Esophagus squamous epithelium (tissue), 5 donors: ENCODE measurements at places on chromosomes 6 and 20. TPM values are rescaled to one million over a fixed set of nuclear protein-coding genes. Genes with fewer than 3 reads are reported as not detected.
A peak's percentile ranks its signal among the peaks of the same experiment; 100 is the strongest.

Gene DNMT3B
- total RNA-seq: 0.76 TPM

Gene EPM2A
- 2.4 TPM for total RNA-seq

Gene GCNT2
- 6.9 TPM for total RNA-seq

GRCh38 chr6:25341203-25341552, 62.0 kb downstream of the CARMIL1 start:
- no peak for DNase-seq
- no peak overlapping the region for H3K27ac ChIP-seq
- no peaks in the 10 kb centered on the region for H3K4me1 ChIP-seq
- no peak overlapping the region for H3K4me3 ChIP-seq

Gene PCIF1
- total RNA-seq: 18.5 TPM

DNA sequence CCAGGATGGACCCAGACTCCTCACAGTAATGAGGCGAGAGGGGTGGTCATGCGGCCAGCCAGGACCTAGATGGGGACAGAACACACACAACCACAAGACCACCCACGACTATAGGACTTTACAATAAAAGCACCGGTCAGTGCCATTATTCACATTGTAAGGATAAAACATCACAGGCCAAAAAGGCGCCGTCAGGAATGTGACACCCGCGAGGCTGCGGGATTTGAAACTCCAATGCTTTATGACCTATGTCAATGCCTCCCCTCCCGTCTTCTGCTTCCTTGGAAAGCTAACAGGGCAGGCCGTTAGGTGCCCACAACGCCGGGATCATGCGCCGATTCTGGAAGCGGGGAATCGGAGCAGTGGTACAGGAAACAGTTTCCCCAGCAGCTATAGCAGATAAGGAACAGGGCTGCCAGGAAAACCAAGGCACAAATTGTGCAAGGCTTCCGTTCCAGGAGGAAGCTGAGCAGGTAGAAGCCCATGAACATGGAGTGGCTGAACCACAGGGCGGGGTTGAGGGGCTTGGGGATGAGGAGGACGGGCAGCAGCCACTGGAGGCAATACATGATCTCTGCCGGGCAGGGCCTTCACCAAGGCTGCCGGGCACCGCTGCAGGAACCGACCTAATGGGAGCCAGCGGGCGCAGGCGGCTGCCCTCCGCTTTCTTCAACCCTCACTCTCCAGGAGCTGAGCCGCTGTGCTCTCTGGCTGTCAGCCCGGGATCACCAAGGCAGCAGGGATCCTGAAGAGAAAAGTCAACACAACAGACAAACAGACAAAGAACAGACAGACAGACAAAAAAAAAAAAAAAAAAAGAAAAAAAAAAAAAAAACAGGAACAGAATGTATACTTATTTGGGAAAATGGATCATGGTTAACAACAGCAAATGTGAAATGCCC, 2.2 kb upstream of the NNAT start:
- no peak for DNase-seq
- peak overlapping the region; percentile 55 for H3K27ac ChIP-seq
- H3K4me3 ChIP-seq: no peak overlapping the region
- no peaks in the 10 kb centered on the region for H3K36me3 ChIP-seq

DNA sequence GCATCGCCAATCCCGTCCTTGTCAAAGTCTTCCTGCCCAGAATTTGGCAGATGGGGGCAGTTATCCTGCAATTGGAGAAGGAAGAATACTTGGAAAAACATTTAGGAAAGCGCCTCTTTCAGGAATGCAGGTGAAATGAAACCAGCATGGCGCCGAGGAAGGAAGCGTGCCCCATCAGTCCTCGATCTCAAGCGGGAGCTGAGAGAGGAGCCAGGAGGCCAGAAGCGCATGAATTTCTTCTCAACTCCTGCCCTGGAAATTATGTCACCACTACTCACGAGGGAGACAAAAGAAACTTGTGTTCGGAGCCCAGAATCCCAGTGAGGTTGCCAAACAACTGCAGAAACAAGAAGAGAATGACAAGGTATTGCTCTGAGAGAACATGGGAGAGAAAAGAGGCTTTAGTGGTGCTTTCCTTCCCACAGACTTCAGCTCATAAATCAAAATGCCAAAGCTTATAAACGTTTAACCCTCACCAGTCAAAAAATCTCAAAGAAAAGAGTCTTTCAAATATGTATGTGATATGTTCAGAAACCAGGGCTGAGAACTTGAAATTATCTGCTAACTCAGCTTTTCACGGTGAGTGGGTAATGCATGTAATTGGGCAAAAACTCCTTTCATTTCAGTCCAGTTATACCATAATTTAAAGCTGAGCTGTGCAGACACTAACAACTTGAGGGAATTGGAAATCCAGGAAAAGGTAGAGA, 23.9 kb downstream of the THBS2 start:
- H3K27ac ChIP-seq: no peak overlapping the region
- no peaks in the 10 kb centered on the region for H3K27me3 ChIP-seq
- no peak overlapping the region for H3K4me3 ChIP-seq
- H3K4me1 ChIP-seq: no peaks in the 10 kb centered on the region
- DNase-seq: no peak

- no peaks in the 10 kb centered on the region for H3K36me3 ChIP-seq
- no peaks in the 10 kb centered on the region for H3K4me1 ChIP-seq
- DNase-seq: no peak
- H3K4me3 ChIP-seq: no peak overlapping the region
- H3K27me3 ChIP-seq: no peaks in the 10 kb centered on the region
Measured at GRCh38 chr6:35514587-35514986, 1.9 kb upstream of the TULP1 start.

DNA sequence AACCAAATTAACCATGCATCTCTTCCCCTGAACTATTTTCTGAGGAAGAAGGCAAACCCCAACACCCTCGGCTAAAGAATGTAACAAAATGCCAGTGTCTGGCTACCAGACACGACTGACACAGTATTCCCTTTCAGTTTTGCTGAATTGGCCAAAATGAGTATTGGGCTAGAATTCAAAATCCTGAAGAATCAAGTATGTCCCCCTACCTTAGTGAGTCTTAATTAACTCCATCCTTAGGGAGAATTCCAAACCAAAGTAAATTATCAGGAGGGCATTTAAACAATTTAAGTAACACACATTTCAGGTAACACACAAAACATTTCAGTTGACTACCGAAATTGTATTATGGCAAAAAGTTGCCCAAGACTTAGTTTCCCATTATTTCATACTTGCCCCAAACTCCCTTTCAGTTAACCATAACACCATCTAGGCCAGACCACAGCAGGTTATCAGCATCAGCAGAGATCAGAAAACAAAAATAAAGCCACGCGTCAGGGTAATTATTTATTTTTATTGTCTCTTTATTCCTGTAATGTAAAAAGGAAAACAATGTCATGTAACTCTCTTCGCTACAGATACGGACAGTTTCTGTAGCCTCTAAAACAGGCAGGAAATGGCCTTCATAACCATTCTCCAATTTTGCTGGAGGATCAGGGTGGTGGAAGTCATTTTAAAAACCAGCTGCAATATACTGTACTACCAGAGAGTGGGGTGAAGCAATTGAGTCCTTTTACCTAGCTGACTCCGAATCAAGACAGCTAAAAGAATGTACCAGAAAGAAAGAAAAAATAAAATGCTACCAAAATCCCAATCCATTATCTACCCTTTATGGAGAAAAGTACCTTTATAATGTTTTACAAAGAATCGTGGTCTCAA, 1.9 kb downstream of the SNX5 start:
- no peaks in the 10 kb centered on the region for H3K27me3 ChIP-seq
- H3K27ac ChIP-seq: peak overlapping the region; percentile 98
- no peaks in the 10 kb centered on the region for H3K36me3 ChIP-seq
- DNase-seq: no peak
- H3K4me3 ChIP-seq: peak overlapping the region; percentile 93

- no peaks in the 10 kb centered on the region for H3K36me3 ChIP-seq
- peaks cover 19% of the 10 kb centered on the region for H3K27me3 ChIP-seq
- no peak overlapping the region for H3K27ac ChIP-seq
Measured at GRCh38 chr6:99119109-99120031, 171.6 kb upstream of the FBXL4 start.
